ENCODE measurements at places on chromosomes 2 and 18.

DNA sequence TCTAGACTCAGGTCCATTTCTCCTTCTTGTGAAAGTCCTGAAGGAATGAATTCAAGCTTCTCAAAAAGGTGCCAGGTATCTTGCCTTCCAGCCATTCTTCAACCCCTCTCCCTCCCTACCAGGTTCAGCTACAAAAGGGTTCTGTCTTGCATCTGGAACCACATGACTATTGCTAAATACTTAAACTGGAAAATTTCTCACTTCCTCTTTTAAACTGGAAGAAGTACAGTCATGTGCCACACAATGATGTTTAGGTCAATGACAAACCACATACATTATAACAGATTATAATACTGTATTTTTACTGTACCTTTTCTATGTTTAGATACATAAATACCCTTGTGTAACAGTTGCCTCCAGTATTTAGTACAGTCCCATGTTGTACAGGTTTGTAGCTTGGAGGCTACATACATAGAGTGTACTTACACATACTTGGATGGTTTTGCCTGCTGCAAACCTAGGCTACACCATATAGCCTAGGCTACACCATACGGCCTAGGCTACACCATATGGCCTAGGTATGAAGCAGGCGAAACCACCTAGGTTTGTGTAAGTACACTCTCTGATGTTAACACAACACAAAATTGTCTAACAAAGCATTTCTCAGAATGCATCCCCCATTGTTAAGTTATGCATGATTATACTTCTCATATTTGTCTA, 142.0 kb upstream of the DNMT3A start:
- no peak for DNase-seq

- no peak for DNase-seq
Observed at GRCh38 chr2:130389783-130390182, 33.9 kb downstream of the PTPN18 start.

GRCh38 chr2:105671156-105671555, 73.6 kb upstream of the NCK2 start:
- no peak for DNase-seq

DNA sequence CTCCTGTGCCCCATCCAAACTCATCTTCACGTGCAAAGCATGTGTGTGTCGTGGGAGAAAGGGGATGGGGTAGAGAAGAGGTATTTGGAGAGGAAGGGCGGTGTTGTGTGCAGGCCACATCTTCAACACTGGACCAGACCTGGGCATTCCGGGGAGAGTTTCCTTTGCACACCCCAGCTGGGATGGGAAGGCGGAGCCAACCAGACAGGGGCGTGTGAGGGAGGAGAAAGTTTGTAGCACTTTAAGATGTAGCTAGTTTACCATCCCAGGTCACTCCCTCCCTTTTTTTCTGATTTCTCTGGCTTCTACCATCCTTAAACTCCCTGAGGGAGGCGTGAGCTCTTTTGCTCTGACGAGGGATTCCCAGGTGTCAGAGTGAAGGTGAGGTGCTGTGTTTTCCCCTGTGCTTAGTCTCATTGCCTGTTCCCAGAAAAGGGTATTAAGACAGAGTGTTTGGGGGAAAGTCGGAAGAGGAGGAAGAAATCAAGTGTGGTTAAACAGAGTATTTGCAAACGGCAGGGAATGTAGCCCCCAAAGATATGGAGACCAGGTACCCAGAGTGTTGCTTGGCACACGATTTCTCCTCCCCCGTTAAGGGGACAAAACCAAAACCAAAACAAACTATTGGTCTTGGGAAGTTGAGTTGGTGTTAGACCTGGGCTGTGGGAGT, 1.6 kb downstream of the SETBP1 start:
- DNase-seq = no peak

GRCh38 chr18:59861963-59862819, 37.6 kb upstream of the PMAIP1 start:
- no peak for DNase-seq

DNA sequence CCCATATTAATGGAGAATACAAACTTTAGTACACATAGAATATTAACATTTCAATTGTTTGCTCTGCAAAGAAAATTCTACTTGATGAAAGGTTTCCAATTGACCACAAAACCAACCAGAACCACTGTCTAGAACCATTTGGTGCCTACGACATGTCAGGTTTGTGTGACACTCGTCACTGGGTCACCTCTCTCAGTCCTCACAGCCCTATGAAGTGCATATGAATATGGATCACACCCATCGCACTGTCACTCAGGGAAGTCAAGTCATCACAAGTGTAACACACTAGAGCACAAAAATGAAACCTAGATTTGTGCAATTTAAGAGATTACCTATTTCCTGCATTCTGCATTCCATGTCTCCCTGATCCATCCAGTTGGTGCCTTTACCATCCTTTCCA, 43.7 kb downstream of the PTPN2 start:
- no peak for DNase-seq

DNA sequence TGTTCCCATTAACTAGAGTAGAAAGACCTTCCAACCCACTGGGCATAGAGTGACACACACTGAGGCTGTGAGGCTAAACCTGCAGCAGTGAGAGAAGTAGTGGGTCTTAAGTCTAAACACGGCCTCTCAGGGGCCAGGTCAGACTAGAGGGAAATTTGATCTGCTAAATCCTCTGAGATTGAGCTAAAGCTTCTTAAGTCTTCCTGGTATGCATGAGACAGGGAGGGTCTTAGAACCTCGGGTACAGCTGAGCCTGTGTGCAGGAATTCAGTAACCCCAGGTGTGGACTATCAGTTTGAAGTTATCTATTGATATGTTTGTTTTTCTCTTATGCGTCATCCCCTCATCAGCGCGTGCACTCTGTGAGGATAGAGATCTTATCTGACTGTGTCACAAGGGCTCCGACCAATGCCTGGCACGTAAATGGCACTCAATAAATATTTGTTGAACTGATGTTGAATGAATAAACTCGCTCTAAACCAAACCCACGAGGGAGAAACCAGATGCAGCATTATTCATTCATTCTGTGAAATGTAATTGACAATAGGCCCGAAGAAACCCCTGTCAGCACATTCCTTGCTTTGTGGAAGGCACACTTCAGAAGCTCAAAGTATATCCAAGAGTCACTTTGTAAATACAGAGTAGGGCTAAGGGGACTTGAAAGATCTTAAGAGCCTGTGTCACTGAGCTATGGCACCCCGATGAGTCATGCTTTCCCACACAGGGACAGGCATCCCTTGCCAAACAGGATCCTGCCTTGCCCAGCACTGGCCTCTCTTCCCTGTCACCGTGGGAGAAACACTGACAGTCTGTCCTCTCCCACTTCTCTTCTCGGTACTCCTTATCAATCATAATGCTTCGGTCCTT, 21.7 kb upstream of the RAB10 start:
- peak; percentile 77 for DNase-seq

Measured in DMS153 (cell line).